NCI-H1930 (cell line): ENCODE measurements at places on chromosomes 12 and 14.

DNA sequence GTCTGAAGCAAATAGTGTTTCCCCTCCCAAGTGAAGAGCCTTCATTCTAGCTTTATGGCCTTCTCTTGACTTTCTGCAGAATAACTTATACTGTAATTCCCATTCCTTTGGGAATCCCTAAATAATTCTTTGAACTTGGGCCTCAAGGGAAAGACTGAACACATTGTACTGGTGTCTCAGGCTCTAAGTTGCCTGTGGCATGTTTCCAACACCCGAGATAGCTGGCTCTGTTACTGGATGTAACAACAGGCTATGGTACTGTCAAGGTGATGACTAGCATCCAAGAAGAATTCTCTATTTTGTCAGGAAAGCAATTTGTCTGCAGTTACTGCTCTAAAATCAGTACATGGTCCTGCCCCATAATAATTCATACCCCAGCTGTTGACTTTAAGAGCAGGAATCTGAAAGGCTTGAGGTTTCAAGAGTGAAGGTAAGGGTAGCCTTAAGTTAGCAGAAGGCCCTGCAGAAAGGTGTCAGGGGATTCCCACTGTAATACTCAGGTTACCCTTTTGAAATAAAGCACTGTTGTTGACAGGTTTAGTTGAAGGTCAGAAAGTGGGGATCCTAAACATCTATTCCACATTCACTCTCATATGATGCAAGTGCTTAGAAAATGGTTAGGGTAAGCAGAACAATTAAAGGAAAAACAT lies 5.2 kb downstream of the GPX2 start:
- DNase-seq = no peak

- no peak for DNase-seq
These were observed 4.0 kb upstream of the C1R start for GRCh38 chr12:7096006-7096932.

- no peak for DNase-seq
These were observed 18.0 kb upstream of the ATF7 start for GRCh38 chr12:53644133-53644532.

GRCh38 chr12:40575987-40576386 lies 116.3 kb upstream of the CNTN1 start:
- no peak for DNase-seq

- DNase-seq = no peak
These were observed 46.4 kb upstream of the BMP4 start for GRCh38 chr14:54003064-54003463.

DNA sequence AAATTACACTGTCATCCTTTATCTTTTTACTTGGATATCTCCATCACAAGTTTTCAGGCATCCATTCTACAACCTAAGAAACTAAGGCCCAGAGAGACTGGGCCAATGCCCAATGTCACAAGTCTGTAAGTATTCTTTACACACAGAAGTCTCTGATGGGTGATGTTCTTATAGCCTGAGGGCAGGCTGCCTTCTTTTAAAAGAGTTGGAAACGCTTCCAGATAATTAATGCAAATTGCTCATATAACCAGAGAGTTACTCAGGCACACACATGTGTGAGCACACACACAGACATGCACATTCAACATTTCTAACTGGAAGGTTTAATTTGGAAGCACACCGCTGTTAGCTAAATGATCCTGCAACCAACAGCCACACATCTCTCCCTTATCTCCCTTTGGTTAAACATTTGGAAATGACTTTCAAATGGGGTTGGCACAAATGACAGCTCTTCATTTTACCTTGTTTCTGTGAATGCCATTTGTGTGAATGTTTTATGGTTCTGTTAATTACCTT lies 160.8 kb upstream of the TMPO start:
- DNase-seq = no peak

DNA sequence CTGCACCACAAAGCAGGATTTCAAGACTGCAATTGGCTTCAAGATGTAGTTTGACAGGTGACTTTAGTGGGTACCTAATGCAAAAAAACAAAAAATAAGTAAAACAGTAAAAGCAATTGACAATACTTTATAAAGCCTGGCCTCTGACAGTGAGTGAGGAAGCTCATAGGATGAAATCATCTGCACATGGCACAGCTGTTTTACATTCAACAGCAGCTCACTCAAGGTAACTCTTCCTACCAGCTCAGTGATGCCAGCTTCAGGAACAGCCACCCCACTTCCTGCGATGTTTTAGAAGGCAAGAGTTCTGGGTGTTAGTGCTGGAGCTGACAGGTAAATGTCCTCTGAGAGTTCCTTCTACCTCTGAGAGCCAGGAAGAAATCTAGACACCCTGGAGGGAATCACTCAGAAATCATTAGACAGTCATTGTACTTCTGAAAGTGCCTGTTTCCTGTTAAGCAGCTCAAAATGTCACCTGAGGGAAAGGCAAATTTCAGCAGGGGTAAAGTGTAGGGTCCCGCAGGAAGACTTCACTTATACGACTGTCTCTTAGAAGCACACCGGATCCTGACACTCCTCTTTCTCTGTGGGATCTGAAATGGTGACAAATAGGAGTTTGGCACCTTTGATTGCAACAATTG lies 99.9 kb downstream of the FOXN3 start:
- no peak for DNase-seq
